ENCODE measurements at places on chromosomes 5 and 9.

DNA sequence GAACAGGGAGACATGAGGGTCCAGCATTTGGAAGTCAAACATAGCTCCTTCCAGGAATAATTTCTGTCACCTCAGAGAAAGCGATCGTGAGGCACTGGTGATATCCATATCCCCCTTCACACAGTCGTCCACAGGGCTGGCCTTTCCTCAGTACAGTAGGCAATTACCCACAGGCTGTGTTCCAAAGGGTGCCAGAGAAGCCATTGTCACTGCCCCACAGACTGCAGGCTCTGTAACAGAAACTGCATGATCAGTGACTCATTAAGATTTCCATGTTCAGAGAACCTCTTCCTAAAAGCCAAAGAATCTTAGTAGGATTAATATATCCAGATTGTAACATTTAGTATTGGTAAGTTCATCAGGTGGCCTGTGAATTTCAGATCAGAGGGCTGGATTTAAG is 127.6 kb downstream of the RPS23 start:
- DNase-seq: no peak

- no peak for DNase-seq
Observed at GRCh38 chr5:53041071-53041692, 52.0 kb downstream of the ITGA2 start.

- DNase-seq: no peak
Observed at GRCh38 chr5:143205386-143205785, 198.1 kb downstream of the NR3C1 start.

GRCh38 chr9:78291240-78291925 is 5.5 kb upstream of the PSAT1 start:
- DNase-seq: no peak
